ENCODE measurements at places on chromosomes 5 and 9.

DNA sequence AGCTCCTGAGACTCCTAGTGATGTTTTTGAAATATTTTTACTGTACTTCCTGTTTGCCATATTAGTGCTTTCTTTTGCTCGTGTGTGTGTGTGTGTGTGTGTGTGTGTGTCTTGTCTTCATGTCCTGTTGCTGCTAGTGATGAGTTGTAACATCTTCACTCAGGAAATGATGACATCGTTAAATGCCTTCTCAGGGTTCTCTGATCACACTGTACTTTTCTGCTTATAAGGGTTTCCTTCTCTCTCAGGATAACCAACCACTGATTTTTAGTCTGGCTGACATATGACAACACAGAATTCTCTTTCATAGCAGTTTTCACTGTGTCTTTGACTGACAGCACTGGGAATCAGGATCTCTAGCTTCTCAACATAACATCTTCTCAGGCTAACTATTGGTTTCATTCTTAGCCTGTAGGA is 16.1 kb downstream of the SV2C start:
- no peak for DNase-seq

GRCh38 chr5:73129143-73129542 is 8.8 kb downstream of the TMEM171 start:
- no peak for DNase-seq

DNA sequence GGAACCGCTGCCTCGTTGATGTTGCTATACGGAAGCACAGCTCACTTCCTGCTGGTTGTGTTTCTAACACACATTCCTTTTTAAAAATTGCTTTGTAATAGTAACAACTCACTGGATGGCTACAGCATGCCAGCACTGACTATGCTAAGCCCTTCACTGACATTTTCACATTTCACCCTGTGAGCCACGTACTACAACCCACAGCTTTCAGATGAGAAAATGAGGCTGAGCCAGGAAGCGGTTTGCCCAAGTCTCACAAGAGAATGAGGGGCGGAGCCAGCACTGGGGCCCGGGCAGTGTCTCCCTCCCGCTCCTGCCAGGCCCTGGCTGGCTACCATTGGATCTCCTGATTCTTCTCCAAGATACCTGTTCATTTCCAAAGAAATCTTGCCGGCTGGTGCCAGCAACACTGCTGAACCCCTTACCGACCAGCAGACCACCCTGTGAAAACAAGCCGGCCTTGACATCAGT is 38.3 kb downstream of the FAM78A start:
- DNase-seq: peak; percentile 79

- no peak for DNase-seq
Measured at GRCh38 chr5:175856408-175857100, 14.8 kb upstream of the CPLX2 start.

- DNase-seq: no peak
Measured at GRCh38 chr5:38250763-38251448, 7.5 kb upstream of the EGFLAM start.

- no peak for DNase-seq
Measured at GRCh38 chr9:125889476-125890419, 142.6 kb downstream of the PBX3 start.

DNA sequence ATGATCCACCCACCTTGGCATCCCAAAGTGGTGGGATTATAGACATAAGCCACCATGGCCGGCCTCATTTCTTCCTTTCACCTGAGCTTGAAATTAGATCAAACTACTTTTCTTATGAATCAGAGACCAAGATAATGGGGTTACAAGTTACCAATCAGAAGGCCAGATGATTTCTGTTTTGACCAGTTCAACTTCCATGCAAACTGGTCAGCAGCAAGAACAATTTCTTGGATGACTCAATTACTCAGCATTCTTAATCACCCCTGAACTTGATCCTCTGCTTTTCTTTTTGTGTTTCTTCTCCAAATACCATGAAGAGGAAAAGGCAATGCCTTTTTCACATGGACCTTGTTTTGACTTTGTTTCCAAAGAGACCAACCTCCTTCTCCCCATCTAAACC is 10.0 kb upstream of the PLIN2 start:
- DNase-seq: no peak

- DNase-seq: no peak
Measured at GRCh38 chr9:110114086-110114858, 93.7 kb downstream of the C9orf152 start.

All from H1 (cell line).